GM13976 (cell line): ENCODE measurements at places on chromosomes 5 and 9.

DNA sequence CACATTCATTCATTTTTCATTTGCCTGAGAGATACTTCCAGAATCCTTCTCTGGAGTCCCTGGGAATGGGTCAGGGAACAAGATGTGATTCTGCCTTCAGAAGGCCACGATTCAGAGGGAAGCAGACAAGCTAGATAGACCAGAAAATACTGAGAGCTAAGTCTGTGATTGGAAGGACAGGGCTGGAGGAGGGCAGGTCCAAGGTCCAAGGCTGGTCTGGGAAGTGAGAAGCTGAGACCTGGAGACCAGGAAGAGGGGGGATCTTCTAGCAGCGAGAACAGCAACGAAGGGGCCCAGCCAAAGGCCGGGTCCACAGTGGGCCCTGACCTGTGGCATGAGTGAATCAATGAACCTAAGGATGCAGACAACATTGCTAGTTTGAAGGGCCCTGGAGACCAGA lies 4.1 kb upstream of the IER5L start:
- no peak for DNase-seq

- DNase-seq, result peak; percentile 54
Measured at GRCh38 chr5:94793816-94794198, 175.3 kb downstream of the SLF1 start.

DNA sequence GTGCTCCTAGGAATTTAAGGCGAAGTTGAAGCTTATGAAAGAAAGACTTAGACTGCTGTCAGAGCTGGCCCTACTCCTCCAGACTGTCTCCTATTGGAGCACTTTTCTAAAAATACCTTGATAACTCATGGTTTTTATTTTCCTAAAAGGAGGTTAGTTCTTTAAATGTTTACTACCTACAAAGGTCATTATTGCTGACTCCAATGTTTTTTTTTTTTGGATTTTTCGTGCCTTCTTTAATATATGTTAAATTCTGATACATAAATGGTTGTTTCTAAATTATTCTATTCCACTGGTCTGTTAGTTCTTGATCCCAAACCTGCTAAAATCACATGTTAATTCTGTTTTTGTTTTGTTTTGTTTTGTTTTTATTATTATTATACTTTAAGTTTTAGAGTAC lies 227.6 kb upstream of the FTMT start:
- DNase-seq, result no peak

GRCh38 chr5:9335754-9336495 lies 209.9 kb downstream of the SEMA5A start:
- DNase-seq, result no peak

- no peak for DNase-seq
Measured at GRCh38 chr5:124843596-124843899, 97.1 kb upstream of the ZNF608 start.

DNA sequence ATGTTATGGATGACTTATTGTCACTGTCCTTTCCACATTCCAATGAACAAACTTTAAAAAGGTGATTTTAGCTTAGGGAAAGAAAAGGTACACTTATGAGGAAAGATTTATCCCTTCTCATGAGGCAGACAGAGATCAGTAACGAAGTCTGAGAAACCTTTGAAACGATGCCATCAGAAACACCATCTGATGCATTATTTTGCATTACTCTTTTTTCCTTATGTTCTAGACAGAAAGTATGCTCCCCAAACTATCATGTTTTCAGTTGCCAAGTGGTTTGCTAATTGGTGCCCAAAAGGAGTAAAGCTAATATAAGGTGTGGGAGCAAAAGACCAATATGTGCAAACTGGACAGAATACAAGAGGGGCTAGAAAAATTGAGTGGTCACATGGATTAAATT lies 397.7 kb upstream of the RIOK2 start:
- no peak for DNase-seq

- no peak for DNase-seq
Measured at GRCh38 chr5:121273833-121274433, 577.7 kb upstream of the FTMT start.

GRCh38 chr9:34158362-34158869 lies 20.4 kb upstream of the UBAP1 start:
- DNase-seq, result no peak

- DNase-seq, result no peak
Measured at GRCh38 chr9:73916016-73916673, 581.0 kb upstream of the RORB start.

DNA sequence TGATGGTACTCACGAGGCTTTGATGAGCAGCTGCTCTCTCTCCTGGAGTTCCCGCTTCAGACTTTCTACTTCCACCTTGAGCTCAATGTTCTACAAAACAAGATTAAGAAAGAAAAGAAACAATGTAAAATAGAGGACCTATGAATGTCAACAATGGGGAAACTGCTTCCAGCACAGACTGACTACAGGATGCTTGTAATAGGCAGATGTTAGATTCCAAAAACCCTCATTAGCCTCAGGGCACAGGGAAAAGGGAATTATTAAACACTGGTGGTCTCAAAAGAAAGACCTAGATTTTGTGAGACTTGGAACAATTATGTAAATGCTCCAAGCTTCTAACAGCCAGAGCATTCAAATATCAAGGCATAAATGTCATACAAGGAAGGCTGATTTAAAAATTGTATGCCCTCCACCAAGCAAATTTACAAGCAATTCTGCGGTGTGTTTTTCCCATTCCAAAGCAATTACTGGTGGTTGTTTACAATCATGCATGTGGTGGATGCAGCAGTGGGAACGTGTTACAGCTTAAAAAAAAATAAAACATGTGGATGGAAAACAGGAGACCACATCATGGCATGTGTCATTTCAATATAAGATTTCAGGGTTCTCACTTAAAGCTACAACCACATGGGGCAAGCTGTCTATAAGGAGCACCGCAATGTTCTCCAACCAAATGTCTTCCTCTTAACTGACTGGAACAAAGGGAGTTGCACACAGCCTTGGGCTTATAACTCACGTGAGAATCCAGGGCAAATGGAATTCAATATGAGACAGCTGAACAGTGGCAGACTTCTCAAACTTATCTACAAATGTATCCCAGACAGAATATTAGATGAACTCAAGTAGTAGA lies 34.0 kb downstream of the CDK5RAP2 start:
- no peak for DNase-seq

GRCh38 chr5:67746103-67746502 lies 469.5 kb upstream of the PIK3R1 start:
- no peak for DNase-seq

GRCh38 chr9:8346296-8346695 lies 546.7 kb upstream of the DMAC1 start:
- DNase-seq, result no peak

- DNase-seq, result no peak
Measured at GRCh38 chr5:133713751-133714150, 101.4 kb upstream of the FSTL4 start.

- DNase-seq, result no peak
Measured at GRCh38 chr9:38010918-38011704, 57.9 kb downstream of the SHB start.

GRCh38 chr9:128703616-128704355 lies 1.5 kb downstream of the PKN3 start:
- peak; percentile 53 for DNase-seq

- peak; percentile 98 for DNase-seq
Measured at GRCh38 chr9:136807281-136808074, at the start of gene RABL6. RABL6 (plus strand) TSS chr9:136807948; CDS start chr9:136808197, 249 bp downstream.

DNA sequence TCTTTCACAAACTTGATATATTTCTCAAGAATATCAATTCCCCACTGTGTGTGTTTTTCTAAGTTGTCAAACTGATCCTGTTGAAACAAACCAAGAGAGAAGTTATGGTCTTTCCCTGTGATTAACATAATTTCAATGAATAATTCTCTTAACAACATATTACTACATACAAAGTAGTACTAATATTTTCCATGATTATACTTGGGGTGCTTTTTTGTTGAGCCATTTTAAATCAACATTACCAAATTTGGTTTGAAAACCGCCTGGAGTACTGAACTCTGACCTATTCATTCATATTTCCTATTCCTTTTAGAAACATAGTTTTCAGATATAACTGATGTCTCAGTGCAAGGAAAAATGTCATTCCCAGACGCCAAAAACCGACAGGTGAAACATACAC lies 48.1 kb downstream of the FNBP1 start:
- no peak for DNase-seq

- DNase-seq, result no peak
Measured at GRCh38 chr5:119378075-119378700, 22.4 kb downstream of the TNFAIP8 start.

- no peak for DNase-seq
Measured at GRCh38 chr5:1090538-1090937, 21.3 kb downstream of the SLC12A7 start.

- DNase-seq, result no peak
Measured at GRCh38 chr9:107734256-107735013, 244.9 kb upstream of the KLF4 start.

DNA sequence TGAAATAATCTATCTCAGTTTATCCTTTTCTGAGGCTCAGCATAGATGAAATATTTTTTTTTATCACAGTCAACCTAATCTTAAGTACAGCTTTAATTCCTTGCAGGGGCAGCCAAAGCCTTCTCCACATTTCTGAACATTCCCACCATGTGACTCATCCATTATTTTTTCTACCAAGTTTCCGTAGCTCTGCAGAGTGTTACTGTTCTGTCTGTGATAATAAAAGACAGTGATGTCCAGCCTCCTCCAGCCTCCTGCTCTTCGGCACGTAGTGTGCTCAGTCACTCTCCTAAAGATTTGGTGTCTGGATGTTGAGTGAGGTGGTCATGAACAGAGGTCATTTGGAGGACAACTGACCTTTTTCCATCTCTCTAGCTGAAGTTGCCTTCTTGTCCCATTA lies 338.1 kb upstream of the ADAMTS16 start:
- no peak for DNase-seq

- DNase-seq, result no peak
Measured at GRCh38 chr9:32490601-32491000, 35.4 kb downstream of the RIGI start.

GRCh38 chr9:107541523-107541922 lies 52.0 kb upstream of the KLF4 start:
- DNase-seq, result peak; percentile 64

DNA sequence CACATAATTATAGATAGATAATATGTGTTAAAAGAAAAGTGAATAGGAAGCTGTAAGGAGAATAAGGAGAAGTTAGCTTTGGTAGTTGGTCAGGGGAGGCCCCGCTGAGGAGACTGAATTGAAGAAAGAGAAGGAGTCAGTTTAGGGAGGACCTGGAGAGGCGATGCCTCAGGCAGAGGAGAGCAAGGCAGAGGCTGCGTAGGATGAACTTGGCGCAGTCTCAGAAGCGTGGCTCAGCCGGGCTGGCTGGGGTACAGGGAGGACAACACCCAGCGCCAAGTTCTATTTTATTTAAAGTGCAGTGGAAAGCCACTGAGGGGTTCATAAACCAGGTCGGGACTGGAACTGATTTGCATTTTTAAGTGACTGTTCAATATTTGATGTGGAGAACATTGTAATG lies 68.5 kb downstream of the PTCD2 start:
- DNase-seq, result no peak

GRCh38 chr5:159198063-159199036 lies 11.0 kb downstream of the RNF145 start:
- DNase-seq, result peak; percentile 58

GRCh38 chr5:82362636-82363035 lies 84.5 kb upstream of the RPS23 start:
- no peak for DNase-seq

DNA sequence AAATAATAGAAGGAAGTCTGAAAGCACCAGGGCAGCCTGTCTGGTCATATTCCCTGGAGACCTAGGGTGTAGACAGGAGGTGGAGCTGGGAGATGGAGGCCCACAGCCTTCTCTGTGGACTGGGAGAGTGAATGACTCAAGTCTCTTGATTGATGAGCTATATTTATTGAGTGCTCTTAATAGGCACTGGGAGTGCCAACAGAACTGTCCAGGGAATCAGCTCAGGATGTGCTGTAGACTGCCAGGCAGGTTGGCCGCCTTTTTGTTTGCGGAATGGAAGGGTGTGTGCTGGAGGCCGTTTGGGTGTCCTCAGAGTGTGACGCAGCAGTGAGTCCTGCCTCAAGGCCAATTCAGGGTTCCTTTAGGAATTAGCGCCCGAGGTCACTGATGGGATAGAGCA lies 33.4 kb upstream of the POMT1 start:
- DNase-seq, result no peak

DNA sequence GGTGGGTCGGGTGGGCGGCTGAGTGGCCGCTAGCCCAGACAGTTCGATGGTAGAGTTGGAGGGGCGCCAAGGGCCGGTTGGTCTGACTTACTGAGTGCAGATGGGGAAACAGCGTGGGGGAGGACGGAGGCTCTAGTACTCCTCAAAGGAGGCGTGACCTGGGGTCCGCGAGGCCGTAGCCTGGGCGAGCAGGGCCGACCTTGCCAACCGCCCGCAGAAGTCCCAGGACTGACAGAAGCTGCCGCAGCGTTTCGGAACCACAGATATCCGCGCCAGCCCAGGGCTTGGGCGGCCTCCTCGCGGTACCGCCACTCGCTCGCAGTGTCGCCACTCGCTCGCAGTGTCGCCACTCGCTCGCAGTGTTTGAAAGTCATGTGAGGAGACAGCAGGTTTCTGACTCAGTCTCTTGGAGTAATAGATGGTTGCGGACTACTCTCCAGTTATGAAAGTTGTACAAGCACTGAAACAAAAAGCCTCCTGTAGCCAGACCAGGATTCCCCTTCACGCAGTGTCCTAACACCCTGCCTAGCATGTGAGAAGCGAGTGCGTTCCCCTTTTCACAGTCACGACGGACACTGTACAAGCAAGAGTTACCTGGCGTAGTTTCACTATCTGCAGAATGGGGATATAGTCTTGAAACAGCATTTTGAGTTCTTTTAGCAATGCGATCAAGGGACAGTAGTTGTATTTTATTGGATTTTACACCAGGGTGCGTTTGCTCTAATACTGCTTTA lies 674 bp downstream of the TMEM38B start:
- DNase-seq, result peak; percentile 72
